Uterus (tissue), 4 donors: ENCODE measurements at places on chromosomes 3 and 15. TPM values are rescaled to one million over a fixed set of nuclear protein-coding genes. Genes with fewer than 3 reads are reported as not detected.

The FES gene
- total RNA-seq: 60.8 TPM

The SKOR1 gene
- total RNA-seq: 0.77 TPM

The UBA7 gene
- total RNA-seq: 21.3 TPM

DNA sequence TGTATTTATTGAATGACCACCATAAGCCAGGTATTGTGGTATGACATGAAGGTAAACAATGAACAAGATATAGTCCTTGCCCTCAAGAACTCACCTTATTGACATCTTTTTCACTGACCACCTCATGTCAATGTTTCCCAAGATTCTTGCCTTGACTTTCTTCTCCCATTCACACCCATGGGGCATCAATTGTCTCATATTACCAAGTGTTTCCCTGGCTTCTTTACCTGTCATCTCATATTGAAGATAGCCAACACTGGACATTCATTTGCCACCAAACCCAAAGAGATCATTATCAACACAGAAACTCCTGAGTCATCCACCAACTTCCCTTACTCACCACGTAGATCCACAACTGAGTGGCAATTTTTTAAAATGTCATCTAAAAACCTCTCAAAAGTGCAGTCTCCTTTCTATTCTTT is 2.2 kb downstream of the EFHB start:
- no peak overlapping the region for H3K4me3 ChIP-seq
- no peaks in the 10 kb centered on the region for H3K36me3 ChIP-seq
- no peak for DNase-seq
- H3K27me3 ChIP-seq: no peaks in the 10 kb centered on the region

- no peaks in the 10 kb centered on the region for H3K36me3 ChIP-seq
- no peaks in the 10 kb centered on the region for H3K4me1 ChIP-seq
- H3K27me3 ChIP-seq: no peaks in the 10 kb centered on the region
- DNase-seq: no peak
- H3K4me3 ChIP-seq: no peak overlapping the region
- no peak overlapping the region for H3K27ac ChIP-seq
Measured at GRCh38 chr15:72173864-72174550, 23.6 kb downstream of the GRAMD2A start.

DNA sequence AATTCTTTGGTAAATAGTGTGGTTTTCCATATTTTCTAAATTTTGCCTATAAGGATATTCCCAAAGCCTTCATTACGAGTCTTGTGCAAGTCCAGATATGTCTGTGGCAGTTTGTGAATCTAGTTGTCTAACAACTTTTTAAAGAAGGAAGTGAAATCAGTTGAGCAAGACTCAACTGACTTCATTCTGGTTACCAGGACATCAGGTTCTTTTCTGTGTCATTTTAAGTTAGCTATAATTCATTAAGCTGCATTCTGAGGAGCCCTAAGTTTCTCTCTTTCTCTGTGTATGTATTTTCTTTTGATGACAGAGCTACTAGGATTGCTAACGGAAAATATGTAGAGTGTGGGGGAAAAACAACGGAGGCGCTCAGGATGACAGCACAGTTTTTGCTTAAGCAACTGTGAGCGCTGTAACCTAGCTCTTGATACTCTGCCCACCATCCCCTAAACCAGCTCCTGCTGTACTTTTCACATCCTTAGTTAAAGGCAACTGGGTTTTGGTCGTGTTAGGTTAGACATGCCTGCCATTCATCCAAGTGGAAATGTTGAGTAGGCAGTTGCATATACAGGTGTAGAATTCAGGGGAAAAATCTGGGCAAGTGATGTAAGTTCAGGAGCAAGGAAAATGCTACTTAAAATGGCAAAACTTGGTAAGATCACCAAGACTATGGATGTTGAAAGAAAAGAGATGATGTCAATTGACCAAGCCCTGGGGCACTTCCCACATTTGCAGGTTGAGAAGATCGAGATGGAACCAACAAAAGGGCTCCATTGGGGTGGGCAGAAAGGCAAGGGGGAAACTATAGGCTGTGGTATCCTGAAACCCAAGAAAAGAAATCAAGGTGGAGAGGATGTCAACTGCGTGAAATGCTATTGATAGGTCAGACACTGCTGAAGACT is 9.2 kb downstream of the MFSD1 start:
- no peak overlapping the region for H3K4me3 ChIP-seq
- H3K4me1 ChIP-seq: no peaks in the 10 kb centered on the region
- H3K27ac ChIP-seq: no peak overlapping the region
- H3K27me3 ChIP-seq: no peaks in the 10 kb centered on the region

DNA sequence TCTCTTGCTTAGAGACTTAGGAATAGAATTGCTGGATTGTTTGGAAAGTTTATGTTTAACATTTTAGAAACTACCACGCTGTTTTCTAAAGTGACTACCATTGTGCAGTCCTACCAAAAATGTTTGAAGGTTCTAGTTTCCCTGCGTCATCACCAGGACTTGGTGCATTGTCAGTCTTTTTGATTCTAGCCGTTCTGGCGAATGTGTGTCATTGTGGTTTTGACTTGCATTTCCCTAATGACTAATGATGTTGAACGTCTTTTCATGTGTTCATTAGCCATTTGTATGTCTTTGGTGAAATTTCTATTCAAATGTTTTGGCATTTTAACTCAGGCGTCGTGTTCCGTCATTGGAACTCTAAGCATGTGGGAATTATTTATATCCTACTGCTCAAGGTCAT is 58.0 kb downstream of the CHD2 start:
- no peaks in the 10 kb centered on the region for H3K4me1 ChIP-seq
- no peaks in the 10 kb centered on the region for H3K36me3 ChIP-seq
- no peak overlapping the region for H3K27ac ChIP-seq

The APH1B gene
- total RNA-seq: 25.9 TPM

The IL17RB gene
- total RNA-seq: 4.6 TPM

DNA sequence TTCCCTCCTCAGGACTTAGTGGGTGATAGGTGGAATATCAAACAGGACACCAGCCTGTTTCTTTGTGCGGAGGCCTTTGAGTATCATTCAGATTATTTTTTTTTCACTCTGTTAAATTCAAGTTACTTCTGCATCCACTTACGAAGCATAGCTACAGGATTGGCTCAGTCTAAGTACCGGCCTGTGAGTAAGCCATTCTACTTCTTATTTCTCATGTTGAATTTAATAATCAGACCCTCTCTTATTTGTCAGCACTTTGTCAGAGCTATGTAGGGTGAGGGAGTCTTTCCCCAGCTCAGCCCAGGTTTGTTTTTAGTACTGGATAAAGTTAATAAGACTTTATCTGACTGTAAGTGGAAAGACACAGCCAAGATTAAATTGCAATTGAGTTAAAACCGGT is 54.7 kb downstream of the ITPR1 start:
- DNase-seq: no peak
- peak overlapping the region; percentile 42 for H3K27ac ChIP-seq
- no peak overlapping the region for H3K4me3 ChIP-seq
- no peaks in the 10 kb centered on the region for H3K36me3 ChIP-seq
- no peaks in the 10 kb centered on the region for H3K4me1 ChIP-seq

- H3K4me3 ChIP-seq: no peak overlapping the region
- no peak for DNase-seq
- H3K36me3 ChIP-seq: no peaks in the 10 kb centered on the region
- no peaks in the 10 kb centered on the region for H3K4me1 ChIP-seq
- H3K27ac ChIP-seq: no peak overlapping the region
Measured at GRCh38 chr15:35064576-35065190, 20.4 kb downstream of the NANOGP8 start.

- DNase-seq: no peak
- H3K4me1 ChIP-seq: no peaks in the 10 kb centered on the region
- H3K36me3 ChIP-seq: no peaks in the 10 kb centered on the region
- H3K4me3 ChIP-seq: no peak overlapping the region
Measured at GRCh38 chr3:133548090-133548489, 25.4 kb upstream of the CDV3 start.
